ENCODE measurements at places on chromosomes 6 and 20.

DNA sequence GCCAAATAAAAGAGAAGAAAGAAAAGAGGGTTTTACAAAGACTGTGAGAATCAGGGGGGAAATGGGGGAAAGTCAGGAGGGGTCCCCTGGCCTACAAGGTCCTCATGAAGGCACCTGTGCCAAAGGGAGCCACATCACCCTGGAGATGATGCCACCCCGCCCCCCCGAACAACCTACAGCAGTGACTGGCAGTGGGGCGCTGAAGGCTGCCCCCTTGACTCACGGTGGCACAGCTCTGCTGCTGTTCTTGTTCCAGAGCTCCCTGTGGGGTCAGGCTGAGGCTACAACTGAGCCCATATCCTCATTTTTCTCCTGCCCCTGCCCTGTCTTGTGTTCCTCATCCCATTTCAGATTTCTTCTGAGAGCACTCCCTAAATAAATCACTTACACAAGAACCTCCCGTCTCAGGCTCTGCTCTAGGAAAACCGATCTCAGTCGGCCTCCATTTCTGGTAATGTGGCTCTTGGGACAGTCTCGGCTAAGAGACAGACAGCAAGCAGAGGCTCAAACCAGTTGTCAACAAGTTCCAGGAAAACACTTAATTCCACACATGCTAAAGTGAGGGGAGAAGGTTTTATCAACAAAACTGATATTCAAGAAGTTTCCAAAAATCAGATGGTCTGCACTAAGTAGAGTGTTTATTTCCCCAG lies 105.7 kb downstream of the SNAP25 start:
- no peak for DNase-seq

DNA sequence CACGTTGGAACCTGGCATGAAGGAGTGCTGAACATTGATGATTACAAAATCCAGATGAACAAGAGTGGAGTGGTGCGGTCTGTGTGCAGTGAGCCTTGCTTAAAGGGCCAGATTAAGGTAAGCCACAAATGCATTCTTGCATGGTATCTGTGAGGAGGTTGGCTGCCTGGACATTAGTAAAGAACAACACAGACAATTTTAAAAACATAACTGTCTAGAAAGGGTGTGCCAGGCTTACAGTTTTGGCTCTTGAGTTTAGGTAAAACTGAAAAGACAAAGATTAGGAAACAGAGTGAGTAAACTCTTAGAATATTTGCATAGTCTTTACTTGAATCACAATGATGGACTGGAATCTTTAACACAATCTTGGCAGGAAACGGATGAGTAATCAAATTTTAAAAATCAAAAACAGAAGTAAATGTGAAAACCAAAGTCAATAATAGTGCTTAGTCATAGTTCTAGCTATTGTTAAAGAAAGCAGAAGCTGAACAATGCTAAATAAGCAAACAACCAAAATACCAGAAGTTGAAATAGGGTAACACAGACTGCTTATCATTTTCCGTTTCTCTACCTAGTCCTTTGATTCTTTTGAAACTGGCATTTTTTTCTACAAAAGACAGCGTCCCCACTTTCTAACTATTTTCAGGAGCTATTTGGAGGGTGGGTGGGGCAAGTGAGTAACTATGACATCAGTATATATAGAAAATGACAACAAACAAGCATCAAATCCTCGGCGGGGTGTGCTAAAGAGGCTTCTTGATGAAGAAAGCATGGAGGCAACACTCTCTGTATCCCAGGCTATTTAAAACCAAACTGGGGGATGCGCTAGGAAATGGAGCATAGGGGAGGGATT lies 185.8 kb upstream of the RAB32 start:
- no peak for DNase-seq

GRCh38 chr20:5731753-5732366 lies 18.3 kb upstream of the SHLD1 start:
- no peak for DNase-seq

GRCh38 chr6:137811916-137812553 lies 55.0 kb upstream of the TNFAIP3 start:
- DNase-seq: no peak
